ENCODE measurements at places on chromosomes 12 and 14. TPM values are rescaled to one million over a fixed set of nuclear protein-coding genes. Genes with fewer than 3 reads are reported as not detected.

DNA sequence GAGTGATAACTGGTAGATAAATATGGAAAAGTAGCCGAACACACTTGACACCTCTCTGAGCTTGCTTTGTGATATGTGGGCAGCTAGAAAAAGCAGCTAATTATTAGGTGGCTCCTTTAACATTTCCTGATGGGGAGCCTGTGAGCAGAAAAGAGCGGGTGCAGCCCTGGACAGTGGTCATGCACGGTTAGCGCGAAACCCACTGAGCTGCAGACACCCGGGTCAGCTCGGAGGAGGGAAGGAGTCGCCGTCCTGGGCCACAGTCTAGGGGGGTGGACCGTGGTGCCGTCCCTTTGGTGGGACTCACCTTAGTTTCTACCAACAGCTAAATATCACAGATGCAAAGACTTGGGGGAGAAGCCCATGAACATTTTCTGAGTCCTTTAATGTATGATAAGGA is 6.6 kb downstream of the COA8 start:
- DNase-seq: no peak

DNA sequence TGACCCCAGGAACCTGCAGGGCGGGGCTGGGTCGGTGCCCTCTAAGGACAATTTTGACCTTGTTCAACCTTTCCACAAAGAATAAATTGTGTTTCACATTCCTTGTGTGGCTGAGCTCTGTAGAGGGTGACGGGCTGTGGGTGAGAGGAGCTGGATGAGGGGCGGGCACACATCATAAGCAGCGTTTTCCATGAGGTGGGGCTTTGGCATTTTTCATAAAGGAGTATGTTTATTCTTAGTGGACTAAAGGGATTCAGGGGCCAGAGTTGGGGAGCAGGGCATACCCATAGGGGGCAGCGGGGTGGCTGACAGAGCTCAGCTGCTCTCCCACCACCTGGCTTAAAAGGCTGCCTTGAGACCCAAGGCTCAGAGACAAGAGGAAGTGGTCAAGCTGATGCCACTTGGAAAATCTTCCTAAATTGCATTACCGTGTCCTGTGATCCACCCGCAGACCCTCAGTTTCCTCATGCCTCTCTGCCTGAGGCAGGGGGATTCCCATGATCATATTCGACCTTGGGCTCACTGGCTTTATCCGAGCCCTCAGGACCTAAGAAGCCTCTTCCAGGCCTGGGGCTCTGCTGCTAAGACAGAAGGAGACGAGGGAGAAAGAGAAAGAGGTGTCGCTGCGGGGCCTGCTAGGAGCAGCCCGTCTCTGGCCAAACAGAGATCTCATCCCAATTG is 11.4 kb downstream of the MMP14 start:
- no peak for DNase-seq

DNA sequence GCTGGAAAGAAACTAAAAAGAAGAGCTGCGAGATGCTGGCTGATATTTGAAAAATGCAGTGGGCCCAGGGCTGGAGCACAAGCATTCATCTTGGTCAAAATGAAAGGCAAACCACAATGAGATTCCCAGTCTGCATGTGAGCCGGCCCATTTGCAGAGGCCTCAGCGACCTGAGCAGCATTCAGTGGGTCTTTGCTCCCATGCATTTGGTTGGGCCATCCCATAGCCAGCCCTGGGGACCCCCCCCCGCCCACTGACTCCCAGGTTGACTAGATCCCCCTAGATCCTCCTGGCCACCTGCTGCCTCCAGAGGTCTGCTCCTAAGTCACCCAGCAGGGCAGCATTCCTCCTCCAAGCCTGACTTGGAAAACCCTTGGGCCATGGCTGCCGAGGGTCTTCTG is 59.8 kb downstream of the PRMT8 start:
- DNase-seq: no peak

- no peak for DNase-seq
Measured at GRCh38 chr14:85387181-85387580, 142.8 kb upstream of the FLRT2 start.

GRCh38 chr12:53217051-53217930 is 10.2 kb upstream of the ITGB7 start:
- DNase-seq: peak; percentile 55

Gene CCDC175
- not detected for total RNA-seq

Data from activated CD8-positive, alpha-beta T cell treated with anti-CD3 and anti-CD28 coated beads, Interleukin-2, amount 10 ng/mL, durations not matched to agents 7 days and 5 days (primary cell).